ENCODE measurements at places on chromosomes 3 and 15.

DNA sequence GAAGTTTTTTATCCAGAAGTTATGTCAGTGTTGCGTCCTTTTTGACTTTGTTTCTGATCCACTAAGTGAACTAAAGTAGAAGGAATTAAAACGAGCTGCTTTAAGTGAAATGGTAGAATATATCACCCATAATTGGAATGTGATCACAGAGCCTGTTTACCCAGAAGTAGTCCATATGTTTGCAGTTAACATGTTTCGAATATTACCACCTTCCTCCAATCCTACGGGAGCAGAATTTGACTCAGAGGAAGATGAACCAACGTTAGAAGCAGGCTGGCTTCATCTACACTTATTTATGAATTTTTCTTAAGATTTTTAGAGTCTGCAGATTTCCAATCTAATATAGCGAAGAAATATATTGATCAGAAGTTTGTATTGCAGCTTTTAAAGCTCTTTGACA, 57.6 kb downstream of the DNAH1 start:
- peak; percentile 59 for DNase-seq

DNA sequence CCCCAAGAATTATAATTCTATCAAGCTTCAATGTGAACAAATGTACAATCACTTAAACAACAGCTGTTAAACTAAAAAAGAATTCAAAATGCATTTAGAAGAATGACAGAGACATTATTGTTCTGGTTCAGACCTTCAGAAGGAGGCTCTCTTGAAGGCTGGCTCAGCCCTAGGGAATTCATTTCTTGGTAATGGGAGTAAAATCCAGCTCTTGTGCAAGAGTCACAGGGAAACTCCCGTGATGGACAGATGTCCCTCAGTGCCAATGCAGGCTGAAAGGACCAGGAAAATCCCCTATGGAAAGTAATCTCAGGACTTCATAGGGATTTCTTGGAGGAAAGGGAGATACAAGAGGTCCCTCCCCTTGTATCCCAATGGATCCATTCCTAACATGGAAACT, 149.9 kb upstream of the STT3B start:
- peak; percentile 7 for DNase-seq

DNA sequence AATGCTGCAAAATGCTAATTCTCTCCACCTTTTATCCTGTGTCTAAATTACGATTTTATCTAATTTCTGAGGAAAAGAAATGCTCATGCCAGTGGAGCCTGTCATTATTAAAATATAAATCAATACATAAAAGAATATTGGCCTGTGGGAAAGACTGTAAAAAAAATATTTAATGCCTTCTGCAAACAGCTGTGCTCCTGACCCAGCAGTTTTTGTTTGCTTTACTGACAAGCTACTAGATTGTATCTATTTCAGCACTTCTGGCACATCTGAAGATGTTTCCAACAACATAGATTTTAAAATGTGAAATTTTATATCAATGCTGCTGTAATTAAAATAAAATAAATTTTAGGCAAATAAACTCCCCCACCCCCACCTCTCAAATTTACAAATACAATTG, 493.6 kb upstream of the AGTR1 start:
- no peak for DNase-seq

DNA sequence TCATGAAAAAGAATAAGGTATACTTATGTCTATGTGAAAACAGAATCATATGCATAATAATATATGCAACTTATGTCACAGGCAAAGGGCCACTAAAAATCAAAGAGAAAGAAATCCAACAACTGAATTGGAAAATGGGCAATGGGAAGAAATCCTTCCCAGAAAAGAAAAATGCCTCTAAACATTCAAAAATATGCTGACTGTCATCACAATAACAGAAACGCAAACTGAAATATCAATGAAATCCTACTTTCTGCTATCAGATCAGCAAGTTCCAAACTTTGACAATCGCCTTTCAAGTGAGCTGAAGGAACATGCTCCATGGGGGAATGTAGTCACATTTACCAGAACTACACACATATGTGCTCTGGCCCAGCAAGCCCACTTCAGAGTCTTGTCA, 99.4 kb upstream of the KLF13 start:
- DNase-seq: no peak

DNA sequence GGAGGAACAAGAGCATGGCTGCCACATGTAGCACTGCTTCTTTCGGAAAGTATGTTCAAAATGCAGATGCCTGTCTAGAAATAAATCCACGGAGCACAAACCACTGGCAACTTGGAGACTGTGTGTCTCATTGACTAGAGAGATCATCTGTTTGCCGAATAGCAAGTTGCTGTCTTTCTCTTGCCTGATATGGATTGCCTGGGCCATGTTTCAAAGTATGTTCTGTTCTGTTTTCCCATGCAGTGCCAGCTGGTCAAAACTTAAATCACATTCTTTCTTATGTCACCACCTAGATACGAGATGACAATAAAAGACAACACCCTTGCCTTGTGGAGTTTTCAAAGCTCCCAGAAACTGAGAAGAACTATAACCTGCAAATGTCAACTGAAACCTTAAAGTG, 318.9 kb downstream of the RYR3 start:
- no peak for DNase-seq

- no peak for DNase-seq
Observed at GRCh38 chr3:184335291-184335660, 2.1 kb upstream of the FAM131A start.

DNA sequence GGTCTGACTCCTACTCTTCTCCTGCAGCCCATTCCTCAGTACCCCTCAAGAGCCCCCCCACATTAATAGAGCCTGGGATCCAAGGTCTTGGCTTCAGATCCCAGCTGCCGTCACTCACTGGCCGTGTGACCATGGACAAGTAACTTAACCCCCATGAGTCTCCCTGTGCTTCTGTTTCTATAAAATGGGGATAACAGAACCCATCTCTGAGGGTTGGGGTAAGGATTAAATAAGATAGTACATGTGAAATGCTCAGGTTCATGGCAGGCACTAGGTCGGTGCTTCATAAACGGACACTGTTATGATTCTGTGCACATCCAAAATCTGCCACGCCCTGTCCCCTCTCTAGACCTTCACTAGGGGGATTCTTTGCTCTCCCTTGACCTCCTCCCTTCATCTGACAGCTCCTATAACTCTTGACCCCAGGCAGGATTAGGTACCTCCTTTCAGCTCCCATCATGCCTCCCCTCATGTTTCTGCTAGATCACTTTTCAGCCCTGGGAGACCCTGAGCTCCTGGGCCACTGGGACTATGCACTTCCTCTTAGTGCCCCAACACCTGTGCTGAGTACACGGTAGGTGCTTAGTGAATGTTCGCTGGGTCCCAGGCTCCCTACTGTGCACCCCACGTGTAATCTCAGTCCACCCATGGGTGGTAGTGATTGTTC, 1.5 kb downstream of the CAND2 start:
- no peak for DNase-seq

DNA sequence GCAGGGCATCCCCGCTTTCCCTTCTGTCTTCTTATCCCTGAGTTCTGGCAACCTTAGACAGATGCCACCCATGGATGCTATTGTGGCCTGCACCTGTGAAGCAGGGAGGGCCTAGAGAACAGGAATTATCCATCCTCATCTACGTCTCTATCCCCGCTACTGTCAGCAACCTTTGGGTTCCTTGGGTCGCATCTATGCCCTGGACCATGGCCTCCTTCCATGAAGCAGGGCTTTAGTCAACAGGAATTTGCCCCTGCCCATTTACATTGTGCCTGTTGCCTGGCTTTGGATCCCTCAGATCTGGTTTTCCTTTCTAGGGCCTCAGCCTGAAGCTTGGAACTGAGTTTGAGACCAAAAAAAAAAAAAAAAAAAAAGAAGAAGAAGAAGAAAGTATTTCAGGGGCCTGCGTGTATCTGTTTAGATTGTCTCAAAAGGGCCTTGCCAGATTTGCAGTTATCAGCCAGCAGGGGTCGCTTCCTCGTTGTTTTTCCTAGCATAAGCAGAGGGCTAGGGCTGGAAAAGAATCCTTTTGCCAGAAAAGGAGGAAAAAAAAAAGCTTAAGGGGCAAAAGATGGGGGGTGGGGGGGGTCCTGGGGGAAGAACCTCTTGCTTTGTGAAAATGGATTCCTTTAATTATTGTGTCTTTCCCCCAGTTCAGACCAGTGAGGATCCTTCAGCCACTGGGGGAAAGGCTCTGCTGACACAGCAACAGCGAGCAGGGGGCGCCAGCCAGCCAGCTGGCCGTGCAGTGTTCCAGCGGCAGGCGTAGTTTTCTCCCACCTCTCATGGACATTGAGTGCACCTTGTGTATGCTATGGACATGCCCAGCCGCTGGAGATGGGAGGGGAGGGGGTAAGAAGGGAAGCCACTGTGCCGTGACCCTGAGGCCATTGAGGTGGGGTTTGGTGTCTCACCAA, 65.7 kb upstream of the ALDH1L1 start:
- DNase-seq: peak; percentile 42

Data from fibroblast of skin of abdomen (primary cell).